ENCODE measurements at places on chromosomes 5 and 9.

GRCh38 chr9:131271506-131271931 is 4.8 kb downstream of the FAM78A start:
- no peak for DNase-seq

GRCh38 chr5:10489810-10490426 is 48.2 kb downstream of the ROPN1L start:
- no peak for DNase-seq

DNA sequence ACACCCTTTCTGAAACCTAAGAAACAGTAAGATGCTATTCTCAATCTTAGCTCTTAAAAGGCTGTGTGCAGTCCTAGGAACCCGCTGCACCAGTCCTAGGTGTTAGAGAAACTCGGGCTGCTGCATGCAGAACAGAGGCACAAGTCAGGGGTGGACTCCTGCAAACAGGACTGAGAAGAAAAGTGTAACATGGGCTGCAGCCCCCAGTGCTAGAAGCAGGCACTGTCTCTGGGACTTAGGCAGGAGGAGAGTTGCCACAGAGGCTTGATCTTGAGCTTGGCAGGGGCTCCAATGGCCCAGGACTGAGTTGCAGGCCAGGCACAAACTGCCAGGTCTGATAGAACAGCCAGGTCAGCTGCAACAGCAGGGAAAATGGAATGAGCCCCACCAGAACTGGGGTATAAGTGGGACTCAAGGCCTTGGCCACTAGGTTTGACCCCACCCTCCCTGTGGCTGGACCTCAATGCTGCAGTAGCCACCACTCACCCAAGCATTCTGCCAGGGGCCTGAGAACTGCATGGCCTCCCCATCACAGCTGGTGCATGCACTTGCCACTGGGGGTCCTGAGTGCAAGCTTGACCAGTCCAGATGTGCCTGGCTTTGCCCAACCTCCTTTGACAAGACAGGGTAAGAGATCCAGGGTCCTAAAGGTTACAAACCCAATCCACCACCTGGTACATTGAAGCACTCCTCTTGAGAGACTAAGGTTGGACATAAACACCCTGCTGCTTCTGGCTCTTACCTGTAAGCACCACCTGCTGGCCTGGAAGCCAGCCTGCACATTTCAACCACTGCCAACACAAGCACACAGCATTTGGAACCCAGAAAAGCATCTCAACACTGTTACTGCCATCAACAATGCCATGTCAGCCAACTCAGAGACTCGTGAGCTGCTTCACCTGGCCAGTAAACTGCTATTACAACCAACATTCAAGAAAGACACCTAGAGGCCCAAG is 103.3 kb downstream of the FBXL17 start:
- no peak for DNase-seq

GRCh38 chr5:32076699-32077695 is 97.1 kb downstream of the GOLPH3 start:
- DNase-seq = no peak

DNA sequence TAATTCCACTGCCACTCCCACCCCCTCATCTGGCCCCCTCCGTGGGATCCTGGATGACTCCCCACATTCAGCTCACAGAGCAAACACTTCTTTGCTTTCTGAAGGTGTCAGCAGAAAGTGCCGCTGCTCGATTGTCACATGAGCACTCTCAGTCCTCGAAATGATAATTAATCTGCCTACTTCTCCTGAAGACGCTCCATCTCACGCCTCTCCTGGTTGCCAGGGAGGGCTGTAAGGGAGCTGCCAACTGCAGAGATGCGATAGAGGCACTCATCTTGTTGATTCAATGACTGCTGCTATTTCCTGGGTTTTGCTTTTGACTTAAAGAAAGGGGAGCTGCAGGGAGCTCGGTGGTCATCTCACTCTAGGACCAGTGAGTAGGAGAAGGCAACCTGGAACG is 206.5 kb downstream of the DAB2IP start:
- no peak for DNase-seq

DNA sequence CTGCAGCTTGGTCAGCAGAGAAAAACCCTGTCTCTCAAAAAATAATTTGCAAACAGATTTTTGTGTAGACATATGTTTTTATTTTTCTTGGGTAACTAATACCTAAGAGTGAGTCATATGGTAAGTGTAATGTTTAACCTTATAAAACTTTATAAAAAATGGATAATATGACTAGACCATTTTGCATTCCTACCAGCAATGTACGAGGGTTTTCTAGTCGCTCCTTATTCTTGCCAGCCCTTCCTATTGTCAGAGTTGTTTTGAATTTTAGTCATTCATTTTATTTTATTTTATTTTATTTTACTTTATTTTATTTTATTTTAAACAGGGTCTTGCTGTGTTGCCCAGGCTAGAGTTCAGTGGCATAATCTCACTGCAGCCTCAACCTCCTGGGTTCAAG is 37.8 kb downstream of the RABGAP1 start:
- no peak for DNase-seq

- DNase-seq = no peak
Measured at GRCh38 chr9:71119746-71120145, 1.7 kb downstream of the TRPM3 start.

GRCh38 chr9:37040508-37041127 is 6.5 kb upstream of the PAX5 start:
- no peak for DNase-seq

- DNase-seq = no peak
Measured at GRCh38 chr9:85995599-85995998, 54.7 kb downstream of the NAA35 start.

DNA sequence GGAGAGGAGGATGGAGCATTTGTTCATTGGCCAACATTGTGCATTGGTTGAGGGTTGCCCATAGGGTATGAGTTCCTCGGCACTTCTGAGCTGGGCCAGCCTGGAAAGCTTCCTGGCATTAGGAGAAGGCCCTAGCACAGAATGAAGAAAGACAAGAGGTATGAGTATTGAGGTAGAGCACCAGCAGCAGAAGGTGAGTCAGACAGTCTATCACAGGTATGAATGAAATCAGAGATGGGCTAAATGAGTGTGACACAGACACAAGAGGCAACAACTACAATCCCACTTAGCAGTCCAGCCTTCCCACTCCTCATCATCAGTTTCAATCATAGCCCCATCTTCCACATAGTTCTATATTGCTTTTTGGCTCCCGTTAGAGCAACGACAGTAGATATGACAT is 25.4 kb upstream of the TGFBR1 start:
- DNase-seq = no peak

DNA sequence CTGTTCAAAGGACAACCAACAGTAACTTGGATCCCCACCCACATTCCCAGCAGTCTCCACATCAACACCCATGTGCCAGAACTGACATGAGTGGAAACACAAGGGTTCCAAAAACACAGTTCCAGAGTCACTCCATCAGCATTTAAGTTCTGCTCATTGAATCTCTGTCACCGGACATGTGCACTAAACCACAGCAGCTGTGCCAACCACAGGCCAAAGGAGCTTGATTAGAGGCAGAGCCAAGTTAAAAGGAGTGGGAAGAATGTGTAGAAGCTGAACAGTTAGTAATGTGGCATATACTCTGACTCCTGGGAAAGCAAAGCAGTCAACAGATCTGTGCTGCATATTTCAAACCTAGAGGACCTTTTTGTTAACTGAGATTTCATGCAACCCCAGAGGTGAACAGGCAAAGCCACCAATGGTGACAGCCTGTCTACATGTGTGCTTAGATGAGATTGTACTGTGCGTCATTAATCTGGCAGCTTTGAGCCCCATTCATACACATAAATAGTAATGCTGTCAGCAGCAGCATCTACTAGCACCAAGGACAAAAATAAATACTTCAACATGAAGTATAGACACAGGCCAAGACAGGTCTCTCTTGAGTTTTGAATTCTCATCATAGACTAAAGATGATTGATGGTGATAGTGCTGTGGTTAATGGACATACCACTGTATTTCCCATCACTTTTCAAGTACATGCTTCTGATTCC is 16.4 kb upstream of the FST start:
- no peak for DNase-seq

GRCh38 chr9:99056886-99057664 is 47.8 kb upstream of the TGFBR1 start:
- no peak for DNase-seq

DNA sequence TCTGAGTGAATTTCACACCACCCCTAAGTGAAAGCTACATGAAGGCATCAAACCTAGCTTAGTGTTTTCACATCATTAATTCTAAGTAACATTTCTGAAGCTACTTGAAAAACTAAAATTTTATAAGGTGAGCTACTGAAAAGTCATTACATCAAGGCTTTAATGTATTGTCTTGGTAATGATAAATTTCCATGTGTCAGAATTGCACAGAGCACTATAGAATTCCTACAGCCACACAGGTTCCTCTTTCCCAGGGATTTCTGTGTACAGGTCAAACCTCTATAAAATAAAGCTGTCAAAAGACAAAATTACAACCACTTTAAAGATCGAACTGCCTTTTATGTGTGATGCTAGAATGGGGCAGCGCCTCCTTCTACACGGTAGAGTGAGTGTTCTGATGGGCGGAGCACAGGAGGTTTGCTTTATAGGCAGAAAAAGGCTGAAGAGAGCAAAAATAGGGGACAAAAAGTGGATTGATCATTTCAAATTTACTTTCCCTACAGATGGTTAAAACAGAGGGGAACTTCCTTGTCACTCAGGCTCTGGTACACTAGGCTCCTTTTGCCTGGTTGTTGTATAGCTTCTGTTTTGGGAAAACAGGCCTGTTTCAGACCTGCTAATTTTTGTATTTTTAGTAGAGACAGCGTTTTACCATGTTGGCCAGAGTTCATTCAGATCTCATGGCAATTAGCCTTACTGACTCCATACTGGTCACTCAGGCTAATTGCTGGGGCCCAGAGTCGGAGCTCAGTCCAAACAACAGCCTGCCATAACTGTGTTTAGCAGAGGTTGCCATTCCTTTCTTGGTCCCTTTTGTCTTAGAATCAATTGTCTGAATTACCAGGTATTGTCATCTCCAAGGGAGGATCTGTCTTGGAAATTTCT is 102.5 kb upstream of the BASP1 start:
- DNase-seq = no peak

GRCh38 chr9:120579139-120580050 is 572 bp downstream of the CDK5RAP2 start:
- no peak for DNase-seq

- DNase-seq = no peak
Measured at GRCh38 chr9:1400983-1401382, 350.8 kb downstream of the DMRT2 start.
